NCI-H1092 (cell line): ENCODE measurements at places on chromosomes 11 and 22.
A peak's percentile ranks its signal among the peaks of the same experiment; 100 is the strongest.

- no peak for DNase-seq
Measured at GRCh38 chr11:71489311-71490043, 36.5 kb downstream of the NADSYN1 start.

DNA sequence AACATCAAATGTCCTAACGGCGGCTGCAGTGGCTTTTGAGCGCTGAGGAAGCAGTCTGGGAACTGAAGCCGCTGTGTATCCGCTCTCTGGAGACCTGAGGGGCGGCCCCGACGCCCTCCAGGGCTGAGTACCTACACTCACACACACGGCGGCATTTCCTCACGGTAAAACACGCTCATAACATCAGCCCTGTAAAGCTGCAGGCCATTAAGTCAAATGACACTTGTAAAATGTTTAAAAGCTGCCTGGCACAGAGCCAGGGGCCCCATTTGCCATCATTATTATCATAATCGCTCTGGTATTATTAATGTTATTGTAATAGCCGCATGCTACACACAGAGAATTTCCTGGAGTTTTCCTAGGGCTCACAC, 5.1 kb downstream of the CARS1 start:
- peak; percentile 26 for DNase-seq

DNA sequence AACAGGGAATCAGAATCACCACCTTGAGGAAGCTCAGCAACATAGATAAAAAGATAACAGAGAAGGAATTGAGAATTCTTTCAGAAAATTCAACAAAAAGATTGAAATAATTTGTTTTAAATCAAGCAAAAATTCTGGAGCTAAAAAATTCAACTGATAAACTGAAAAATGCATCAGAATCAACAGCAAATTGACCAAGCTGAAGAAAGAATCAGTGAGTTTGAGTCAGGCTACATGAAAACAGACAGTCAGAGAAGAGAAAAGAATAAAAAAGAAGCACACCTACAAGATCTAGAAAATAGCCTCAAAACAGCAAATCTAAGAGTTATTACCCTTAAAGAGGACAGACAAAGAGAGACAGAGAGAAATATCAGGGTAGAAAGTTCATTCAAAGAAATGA, 28.8 kb downstream of the BTG4 start:
- DNase-seq, result no peak

DNA sequence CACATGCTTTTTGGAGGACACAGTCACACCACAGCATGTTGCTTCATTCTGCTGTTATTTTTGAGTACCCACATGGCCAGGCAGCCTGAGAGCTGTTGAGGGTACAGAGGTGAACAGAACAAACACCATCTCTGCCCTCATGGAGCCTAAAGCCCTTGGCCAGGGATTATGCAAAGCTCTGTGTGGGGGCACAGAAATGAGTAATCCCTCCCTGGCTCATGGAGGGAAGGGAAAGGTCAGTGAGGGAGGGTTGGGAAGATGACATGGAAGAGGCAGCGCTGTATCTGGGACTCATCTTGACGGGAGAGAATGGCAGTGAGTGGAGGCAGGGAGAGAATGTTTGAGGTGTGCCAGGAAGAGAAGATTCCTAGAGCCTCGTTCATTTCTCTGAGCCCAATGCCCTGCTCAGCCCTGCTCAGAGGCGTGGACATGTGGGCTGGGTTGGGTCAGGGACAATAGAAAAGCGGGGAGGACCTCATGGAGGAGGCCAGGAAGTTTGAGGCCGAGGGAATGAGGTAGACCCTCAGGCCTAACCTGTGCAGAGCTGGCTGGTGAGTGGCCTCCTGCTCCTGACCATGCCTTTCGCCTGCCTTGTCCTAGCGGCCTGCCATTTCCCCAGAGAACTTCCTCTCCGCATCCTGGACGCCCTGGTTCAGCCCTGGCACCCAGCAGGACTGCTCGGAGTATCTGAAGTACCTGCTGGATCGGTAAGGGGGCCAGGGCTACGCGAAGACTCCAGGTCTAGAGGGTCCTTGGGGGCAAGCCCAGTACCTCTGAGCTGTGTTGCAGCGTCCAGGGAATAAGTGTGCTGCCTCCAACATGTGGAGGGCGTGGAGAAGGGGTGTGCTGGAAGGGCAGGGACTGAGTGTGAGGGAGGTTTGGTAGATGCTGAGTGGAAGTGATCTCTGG, 19.8 kb downstream of the USP35 start:
- no peak for DNase-seq

- DNase-seq, result no peak
Measured at GRCh38 chr22:48751539-48752437, 1075.9 kb downstream of the BRD1 start.

GRCh38 chr11:5684646-5685362, at the start of gene TRIM5:
TSS of gene TRIM5 (minus strand) at chr11:5685074. CDS start at chr11:5680177, 4,897 bp downstream.
- DNase-seq, result no peak

DNA sequence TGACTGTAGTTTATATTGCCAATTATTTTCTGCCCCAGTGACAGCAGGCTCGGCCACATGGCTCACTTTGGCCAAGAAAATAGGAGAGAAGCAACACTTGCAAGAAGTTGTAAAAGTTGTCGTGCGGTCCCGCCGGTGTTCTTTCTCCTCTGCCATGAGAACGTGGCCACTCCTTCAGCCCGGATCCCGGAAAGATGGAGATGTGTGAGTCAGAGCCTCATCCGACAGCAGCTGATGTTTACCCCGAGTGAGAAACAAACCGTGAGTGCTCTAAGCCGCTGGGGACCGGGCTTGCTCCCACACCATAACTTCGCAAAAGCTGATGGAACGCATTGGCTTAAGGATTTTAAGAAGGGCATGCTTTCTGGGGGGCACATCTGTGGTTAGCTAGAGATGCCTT, 157.0 kb downstream of the CACNA1I start:
- no peak for DNase-seq

DNA sequence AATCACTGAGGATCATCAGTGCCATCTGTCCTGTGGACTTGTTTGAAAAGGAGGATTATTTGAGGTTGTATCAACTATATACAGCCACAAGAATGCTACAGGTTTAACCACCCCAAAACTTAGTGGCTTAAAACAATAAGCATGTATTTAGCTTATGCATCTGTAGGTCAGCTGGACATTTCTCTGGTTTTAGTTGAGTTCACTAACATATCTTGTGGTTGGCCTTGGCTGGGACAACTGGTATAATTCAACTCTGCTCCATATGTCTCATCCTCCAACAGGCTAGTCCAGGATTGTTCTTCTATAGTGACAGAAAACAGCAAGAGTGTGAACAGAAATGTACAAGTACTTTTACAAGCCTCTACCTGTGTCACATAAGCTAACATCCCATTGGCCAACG, 49.9 kb upstream of the SOX6 start:
- DNase-seq, result no peak

- DNase-seq, result no peak
Measured at GRCh38 chr11:131893103-131893890, 522.9 kb downstream of the NTM start.

DNA sequence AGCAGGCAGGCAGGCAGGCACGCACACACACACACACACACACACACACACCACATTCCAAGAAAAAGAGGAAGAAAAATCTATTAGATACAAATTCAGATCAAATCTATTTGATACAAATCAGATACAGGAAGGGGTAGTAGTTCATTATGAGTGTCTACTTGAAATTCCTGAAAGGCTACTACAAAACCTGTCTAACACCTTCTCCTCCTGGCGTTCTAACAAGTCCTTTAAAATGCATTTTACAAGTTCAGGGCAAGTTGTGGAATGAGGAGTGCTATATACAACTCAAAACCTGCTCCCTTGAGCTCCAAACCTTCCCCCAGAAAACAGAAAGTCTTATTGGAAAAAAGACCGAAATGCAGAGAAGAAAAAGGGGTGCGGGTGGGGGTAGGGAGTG, 476 bp downstream of the ARHGAP32 start:
- DNase-seq, result no peak

GRCh38 chr11:124971810-124972209, 17.8 kb downstream of the CCDC15 start:
- DNase-seq, result no peak

DNA sequence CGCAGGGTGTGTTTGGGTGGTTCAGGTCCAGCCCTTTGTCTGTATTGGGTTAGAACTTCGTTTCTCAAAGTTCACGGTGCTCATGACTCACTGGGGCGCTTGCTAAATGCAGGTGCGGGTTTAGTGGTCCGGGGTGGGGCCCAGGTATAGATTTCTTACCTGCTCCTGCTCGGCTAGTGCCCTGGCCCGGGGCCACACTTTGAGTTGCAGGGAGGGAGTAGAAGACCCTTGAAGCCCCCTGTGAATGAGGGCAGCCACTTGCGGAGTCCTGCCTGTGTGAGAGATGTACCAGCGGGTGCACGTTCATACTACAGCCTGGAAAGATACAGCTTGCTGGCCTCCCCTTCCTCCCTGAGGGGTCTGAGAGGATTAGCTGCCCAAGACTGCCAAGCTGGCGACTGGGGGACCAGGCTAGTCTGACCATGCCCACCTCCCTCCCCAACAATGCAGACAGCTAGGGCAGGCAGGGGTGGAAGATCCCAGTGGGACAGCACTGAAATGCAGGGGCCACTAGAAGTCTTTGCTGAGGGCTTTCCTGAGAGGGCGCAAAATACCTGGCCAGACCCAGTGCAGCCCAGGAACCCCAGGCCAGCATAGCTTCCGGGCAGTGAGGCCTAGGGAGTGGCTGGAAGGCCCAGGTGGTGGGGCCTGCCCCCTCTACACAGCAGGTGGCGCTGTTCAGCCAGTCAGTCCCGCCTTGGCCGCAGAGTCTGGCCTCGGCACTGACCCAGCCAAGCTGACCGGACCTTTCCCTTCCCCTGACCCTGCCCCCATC, 5.1 kb upstream of the MYRF start:
- DNase-seq, result peak; percentile 34

DNA sequence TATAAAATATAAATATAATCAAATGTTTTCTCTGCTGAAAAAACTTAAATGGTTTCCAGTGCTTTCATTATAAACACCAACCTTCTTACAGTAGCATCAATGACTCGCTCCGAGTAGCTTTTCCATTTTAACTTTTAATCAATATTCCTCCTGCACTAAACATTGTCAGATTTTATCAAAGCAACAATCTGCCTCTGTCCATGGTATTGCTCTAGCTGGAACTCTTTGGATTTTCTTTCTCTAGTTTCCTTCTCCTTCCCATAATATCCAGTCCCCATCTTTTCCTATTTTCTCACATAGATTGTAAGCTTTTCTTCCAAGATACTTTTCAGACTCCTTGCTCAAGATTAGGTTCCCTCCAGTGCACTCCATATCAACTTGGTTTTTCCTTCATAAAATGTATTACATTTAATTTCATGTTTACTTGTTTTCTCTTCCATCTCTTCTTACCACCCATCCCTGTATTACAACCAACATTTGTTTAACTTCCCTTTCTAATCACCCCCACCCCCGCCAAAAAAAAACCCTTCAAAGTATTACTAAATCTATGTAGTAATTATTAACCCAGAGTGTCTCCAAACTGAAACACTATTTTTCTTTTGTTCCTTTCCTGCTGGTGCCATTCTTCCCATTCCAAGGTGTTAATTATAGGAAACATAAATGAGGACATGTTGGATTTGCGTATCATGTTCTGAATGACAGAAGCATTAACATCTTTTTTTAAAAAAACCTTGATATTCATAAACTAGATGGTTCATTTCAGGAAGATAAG, 716.5 kb downstream of the NELL1 start:
- no peak for DNase-seq

- peak; percentile 11 for DNase-seq
Measured at GRCh38 chr11:85423316-85423715, 203.8 kb downstream of the DLG2 start.

- peak; percentile 35 for DNase-seq
Measured at GRCh38 chr11:45771193-45771565, 33.8 kb upstream of the SLC35C1 start.

DNA sequence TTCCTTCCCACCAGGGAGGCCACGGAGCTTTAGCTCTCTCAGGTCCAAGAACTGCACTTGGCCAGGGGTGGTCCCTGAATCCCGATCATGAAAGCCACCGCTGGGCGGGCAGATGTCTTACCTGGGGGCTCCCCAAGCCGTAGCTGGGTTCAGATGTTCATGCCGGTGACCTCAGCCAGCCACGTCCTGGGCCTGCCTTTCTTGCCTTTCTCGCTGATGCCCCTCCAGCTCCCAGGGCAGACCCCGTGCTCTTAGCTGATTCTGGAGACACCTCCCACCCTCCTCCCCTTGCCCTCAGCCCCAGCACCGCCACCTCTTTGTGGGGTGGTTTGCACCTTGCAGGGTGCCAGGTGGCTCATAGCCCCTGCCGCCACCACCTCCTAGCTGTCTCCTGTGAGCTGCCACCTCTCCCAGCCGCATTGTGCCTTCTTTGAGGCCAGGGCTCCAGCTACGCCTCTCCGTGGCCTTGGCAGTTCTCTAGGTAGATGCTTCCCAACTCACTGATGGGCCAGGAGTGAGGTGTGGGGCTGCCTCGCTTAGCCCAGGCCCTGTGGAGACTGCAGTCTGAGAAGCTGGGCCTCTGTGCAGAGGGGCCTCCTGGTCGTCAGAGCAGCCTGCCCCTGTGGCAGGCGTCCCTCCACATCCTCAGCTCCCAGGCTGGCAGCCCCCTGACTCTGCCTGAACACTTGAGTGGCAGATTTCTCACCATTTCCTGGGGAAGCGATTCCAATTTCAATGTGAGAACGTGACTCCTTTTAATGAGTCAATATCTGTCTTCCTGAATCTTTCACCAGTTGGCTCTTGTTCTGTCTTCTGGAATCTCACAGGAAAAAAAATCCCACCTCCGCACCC, 97.6 kb upstream of the B3GAT1 start:
- DNase-seq, result no peak

DNA sequence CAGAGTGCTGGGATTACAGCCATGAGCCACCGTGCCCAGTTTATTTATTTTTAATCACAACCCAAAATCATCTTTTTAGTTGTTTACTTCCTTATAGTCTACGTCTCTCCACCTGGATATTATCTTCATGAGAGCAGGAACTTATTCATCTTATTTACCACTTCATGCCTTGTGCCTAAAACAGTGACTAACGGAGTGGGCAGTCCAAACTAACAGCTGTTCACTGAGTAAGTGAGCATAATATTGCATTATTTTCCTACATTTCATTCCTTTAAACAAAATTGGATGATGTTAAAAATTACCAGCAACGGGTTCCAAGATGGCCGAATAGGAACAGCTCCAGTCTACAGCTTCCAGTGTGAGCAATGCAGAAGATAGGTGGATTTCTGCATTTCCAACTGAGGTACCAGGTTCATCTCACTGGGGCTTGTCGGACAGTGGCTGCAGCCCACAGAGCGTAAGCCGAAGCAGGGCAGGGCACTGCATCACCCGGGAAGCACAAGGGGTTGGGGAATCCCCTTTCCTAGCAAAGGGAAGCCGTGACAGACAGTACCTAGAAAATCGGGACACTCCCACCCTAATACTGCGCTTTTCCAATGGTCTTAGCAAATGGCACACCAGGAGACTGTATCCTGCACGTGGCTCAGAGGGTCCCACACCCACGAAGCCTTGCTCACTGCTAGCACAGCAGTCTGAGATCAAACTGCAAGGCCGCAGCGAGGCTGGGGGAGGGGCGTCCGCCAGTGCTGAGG, 14.1 kb downstream of the TMEM123 start:
- DNase-seq, result no peak

- no peak for DNase-seq
Measured at GRCh38 chr11:76700177-76701100, 29.9 kb upstream of the LRRC32 start.

DNA sequence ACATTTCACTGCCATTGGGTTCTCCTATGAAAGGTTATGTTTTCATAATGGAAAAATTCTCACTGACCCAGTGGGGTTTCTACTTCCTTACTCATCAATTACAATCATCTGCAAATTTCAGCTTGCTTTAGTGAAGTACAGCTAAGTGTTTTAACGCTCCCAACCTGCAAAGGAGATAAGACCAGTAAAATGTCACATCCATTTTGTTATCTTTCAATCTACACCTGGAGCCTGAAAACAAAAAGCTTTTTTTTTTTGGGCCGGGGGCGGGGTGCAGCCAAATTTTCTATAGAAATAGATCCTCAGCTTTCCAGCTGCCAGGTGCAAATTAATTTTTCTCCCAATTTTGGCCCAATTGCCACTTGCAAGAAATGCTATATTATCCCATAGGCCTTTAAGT, 40.6 kb downstream of the CADM1 start:
- DNase-seq, result no peak
